ENCODE measurements at places on chromosomes 12 and 14.

DNA sequence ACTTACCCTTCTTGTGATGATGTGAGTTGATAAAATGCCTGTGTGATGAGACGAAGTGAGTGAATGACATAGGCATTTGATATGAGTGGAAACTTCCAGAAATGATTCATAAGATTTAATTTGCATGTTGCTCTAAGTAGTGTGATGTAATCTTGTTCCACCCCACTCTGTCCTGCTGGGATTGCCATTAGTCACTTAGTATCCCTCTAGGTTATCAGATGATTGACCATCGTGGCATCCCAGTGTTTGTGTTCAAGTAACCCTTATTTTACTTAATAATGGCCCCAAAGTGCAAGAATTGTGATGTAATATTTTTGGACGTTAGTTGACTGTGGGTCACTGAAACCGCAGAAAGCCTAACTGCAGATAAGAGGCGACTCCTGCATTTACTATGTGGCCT lies 214.4 kb upstream of the DIO2 start:
- no peak for DNase-seq

GRCh38 chr14:70642303-70643235 lies 853 bp downstream of the TTC9 start:
- peak; percentile 40 for DNase-seq

GRCh38 chr12:27975222-27976136 lies 2.9 kb upstream of the PTHLH start:
- peak; percentile 37 for DNase-seq

GRCh38 chr12:26279091-26279490 lies 83.7 kb downstream of the SSPN start:
- DNase-seq, result no peak

DNA sequence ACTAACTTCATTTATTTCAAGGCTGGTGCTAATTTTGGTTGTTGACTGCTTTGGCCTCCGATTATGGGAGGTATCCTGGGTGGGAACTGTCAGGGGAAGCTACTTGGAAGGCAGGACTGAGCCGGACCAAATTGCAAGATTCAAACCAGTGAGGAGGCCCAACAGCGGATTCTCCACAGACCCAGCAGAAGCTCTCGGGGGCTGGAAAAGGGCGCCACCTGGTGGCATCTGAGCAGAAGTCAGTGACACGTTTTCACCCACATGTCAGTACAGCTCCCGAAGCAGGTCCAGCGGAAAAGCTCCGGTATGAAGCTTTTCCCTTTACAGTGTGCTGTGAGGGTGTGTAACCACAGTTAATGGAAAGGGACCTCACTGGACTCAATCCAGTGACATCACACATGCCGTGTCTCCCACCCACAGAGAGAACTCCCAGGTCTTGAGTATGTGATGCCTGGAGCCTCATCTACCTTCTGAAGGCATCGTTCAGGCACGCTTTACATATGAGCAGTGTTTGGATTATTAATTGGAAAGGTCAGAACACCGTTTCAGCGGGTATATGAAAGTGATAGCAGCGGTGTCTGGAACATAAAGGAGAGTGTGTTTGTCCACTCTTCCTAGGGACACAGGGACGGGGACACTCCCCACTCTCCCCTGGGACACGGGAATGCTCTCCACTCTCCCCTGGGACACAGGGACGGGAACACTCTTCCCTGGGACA lies 3.6 kb upstream of the P2RX2 start:
- DNase-seq, result peak; percentile 73

DNA sequence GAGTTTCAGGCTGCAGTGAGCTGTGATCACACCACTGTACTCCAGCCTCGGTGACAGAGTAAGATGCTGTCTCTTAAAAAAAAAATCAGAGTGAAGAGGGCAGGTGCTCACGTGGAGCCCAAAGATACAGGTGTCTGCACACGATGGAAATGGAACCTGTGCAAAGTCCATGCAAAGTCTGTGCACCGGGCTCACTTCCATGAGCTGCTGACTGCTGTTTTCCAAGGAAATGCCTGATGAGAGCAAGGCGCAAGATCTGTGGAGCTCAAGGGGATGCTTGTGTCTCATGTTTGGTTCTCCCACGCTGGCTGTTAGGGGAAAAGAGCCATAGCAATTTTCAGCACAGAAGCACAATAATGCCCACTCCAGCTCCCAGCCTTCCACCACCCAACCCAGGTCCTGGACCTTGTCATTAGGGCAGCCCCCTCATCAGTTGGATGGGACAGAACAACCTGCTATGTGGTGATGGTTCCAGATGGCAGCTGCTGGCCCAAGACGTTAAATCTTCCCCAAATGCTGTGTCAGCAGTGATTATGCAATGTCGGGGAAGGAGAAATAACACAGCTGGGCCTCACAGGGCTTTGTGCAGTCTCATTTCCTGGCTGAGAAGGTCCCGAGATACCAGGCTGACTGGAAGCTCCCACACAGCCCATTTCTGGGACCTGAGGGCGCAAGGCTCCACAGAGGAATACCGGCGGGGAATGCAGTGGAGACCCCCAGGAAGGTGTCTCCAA lies 27.9 kb upstream of the DICER1 start:
- peak; percentile 49 for DNase-seq

GRCh38 chr12:93970900-93971688 lies 177.3 kb upstream of the PLXNC1 start:
- no peak for DNase-seq

- DNase-seq, result no peak
Observed at GRCh38 chr12:11653215-11653753, 3.8 kb downstream of the ETV6 start.

DNA sequence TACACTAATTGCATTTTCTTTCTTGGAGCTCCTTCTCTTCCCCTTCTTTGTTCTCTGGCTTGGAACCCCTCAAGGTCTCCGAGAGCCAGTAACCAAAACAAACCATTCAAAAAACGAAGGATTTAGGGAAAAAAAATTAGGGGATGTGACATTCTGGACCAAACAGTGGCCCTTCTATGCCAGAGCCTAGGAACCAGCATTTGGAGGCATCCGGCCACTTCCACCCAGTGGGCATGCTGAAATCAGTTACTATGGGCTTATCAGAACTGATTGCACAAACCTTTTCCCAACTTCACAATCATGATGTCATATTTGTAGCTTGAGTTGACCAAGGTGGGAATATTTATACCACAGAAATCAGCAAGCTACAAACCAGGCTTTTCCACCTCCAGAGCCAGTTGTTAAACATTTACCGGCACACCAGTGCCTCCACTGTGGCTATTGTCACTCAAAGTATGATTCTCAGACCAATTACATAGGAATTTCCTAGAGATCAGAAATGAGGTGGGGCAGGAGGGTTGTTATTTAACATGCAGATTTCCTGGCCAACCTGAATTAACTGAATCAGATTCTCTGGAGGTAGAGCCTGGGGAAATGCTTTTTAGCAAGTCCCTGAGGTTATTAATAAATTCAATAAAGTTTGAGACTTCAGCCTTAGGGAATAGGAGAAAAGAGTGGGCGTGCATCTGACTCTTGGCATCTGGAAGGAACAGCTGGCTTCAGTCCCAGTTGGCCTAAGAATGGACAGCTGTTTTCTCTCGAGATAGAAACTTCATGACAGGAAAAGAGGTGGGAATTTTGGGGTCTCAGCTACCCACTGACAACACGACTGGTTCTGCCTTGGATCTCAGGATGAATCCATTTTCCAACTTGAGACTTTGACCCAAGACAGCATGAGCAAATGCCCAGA lies 273.9 kb downstream of the ZFP36L1 start:
- peak; percentile 53 for DNase-seq

DNA sequence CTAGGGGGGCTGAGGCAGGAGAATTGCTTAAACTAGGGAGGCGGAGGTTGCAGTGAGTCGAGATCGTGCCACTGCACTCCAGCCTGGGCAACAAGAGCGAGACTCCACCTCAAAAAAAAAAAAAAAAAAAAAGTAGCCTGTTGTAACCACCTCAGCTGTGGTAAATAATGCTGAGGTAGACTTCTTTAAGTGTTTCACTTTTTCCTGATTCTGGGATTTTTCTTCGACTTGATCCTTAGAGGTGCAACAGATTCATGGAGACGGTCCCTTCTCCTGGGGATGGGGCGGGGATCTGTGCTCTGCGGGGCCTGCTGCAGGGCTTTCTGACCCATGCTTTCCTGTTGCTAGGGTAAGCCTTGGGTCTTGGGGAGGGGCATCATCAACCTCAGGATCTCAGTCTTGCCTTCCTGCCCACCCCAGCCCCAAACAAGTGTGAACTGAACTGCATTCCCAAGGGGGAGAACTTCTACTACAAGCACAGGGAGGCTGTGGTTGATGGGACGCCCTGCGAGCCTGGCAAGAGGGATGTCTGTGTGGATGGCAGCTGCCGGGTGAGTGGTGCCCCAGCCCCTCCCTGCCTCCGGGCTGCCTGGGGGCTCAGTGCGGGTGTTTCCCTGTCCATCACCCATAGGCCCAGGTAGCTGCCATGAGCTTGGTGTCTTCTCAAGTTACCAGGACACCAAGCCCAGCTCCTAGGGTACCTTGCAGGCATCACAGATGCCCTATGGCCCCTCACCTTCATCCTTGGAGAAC lies 12.4 kb downstream of the PAPLN start:
- no peak for DNase-seq

DNA sequence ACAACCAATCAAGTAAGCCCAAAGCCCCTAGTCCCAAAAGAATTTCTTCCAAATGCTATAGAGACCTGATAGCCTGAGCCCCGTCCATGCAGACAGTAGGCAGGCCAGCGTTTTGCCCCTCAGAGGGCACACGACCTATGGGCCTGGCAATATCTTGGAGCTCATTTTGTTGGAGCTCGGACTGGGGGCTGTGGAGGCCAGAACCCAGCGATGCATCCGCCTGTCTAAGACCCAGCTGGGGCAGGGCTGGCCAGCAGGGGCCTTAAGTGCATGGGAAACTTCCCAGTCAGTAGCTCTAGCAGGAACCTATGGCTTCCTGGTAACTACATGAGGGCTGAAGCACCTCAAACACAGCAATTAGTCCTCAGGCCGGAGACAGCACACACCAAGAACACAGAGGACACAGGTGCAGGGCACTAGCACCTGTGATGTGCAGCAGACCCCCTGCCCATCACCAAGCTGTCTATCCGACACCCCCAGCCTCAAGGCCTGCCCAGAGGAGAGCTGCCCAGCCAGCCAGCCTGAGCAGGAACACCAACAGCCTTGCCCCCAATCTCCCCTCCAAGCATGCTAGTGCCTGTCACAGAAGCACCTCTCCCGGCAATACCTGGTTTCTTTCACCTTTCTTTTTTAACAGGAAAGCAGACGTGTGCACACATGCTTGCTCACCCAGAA lies 50.8 kb downstream of the ARL6IP4 start:
- no peak for DNase-seq

DNA sequence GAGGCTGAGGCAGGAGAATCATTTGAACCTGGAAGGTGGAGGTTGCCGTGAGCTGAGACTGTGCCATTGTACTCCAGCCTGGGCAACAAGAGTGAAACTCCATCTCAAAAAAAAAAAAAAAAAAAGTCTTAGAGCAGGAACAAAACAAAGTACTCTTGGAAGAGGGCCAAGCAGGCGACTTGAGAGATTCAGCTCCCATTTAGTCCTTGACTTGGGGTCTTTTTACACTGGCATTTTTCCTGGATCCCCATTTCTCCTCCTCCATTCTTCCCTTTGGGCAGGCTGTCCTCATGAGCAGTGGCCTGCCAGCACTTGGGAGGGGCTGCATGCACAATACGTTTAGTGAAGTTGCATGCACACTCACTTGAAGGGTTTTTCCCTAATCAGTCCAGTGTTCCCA lies 72.9 kb downstream of the C14orf132 start:
- no peak for DNase-seq

- DNase-seq, result peak; percentile 57
Observed at GRCh38 chr12:54448344-54448743, 25.1 kb downstream of the GTSF1 start.

DNA sequence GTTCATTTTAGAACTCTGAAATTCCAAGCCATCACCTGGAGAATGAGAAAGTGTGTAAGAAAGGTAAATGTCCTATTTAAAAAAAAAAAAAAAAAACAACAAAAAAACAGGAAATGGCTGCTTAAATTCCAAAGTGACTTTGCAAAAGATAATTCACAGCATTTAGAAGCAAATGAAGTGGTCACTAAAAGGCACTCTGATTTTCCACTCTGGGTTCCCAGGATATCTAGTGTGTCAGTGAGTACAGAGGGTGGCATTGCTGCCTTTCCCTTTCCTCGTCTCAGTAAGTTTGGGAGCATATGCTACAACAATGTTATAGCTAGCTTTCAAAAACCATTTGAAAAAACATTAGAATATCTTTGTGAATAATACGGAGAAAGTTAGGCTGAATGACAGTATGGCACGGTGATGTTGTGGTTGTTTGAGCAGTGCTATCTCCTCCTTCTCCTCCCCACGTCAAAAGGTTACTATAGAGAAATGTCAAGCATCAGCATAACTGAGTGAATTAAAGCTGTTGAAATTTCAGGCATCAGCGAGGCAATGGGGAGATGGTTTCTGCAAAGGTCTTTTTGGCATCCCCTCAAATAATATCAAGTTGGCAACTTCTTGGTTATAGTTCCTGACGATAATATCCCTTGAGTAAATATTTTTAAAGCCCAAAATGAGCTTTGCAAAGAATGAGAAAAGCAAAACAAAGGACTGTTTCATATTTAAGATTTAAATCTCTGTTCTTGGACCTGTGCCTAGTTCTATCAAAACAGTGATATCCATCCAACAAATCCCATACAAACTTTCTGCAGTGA lies 164.5 kb upstream of the E2F7 start:
- DNase-seq, result no peak

DNA sequence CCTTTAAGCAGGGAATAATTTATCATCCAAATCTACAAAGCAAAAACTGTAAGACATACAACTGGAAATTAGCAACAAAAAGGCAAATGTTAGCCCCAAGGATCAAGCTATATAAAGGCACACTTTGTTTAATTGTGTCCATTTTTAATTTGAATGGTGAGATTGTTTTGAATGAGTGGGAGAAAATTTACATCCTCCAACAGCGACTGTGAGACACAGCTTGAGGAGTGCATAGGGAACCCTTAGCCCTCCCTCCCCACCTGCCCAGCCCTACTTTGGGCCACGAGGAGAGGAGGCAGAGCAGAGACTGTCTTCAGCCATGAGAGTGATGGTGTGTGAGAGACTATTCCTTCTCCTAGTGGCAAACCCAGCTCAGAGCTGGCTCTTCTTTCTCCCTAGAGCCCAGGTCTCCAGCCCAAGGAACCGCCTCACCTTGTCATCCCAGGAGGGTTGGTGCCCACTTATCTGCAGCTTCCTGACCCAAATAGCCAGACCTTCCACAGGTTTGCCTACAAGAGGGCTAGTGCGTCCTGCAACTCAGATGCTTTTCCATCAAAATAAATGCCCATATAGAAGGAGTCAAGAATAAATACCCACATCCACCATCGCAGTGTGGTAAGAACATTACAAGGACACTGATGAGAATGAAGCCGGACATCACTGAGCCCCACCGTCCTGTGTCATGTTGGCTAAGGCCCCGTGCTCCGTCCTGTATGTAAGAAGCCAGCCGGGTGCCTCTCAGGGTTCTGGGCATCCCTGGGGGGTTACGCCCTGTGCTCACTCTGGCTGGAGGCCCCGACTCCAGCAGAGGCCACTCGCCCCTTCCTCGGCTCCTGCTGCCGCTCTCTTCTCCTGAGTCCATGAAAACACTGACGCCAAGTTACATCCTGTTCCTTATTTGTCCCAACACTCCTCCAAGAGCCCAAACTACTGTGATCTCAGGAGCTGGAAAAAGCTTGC lies 36.4 kb upstream of the C14orf180 start:
- DNase-seq, result no peak

- DNase-seq, result no peak
Observed at GRCh38 chr14:101773378-101773777, 11.9 kb downstream of the PPP2R5C start.

GRCh38 chr12:93783832-93784231 lies 106.7 kb downstream of the CRADD start:
- DNase-seq, result no peak

Measured in large intestine (tissue), 12 donors.